HCT116 (cell line): ENCODE measurements at places on chromosomes 6 and 20. TPM values are rescaled to one million over a fixed set of nuclear protein-coding genes. Genes with fewer than 3 reads are reported as not detected.
A peak's percentile ranks its signal among the peaks of the same experiment; 100 is the strongest.

The WFDC12 gene
- not detected for total RNA-seq

DNA sequence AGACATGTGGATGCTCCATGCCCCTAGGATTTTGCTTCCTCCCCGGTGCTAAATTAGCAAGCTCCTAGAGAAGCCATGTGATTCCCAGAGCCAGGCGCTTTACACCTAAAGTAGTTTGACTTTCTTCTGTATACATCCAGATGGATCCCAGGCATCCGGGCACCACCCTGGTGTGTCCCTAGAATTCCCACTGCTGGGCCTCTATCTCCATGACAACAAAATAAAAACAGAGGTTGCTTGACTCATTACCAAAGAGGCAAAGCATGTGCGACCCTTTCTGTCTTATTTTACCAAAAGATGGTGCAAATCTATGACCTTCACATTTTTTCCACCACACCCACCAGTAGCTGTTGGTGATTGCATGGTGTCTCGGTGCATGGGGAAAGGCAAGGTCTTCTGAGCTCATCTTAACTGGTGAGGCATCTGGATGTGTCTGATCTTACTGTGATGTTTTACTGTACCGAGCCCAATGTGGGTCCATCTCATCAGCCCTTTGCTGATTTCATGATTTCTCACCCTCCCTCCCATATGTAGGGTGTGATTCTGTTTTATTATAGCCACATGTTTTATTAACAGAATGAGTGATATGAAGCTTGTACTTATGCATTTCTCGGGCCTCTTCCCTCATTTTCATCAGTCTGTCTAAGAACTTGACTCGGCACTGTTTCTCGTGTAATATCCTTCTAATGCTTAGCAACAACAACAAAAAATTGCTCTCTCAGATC is 27.4 kb upstream of the VAPB start:
- no peak overlapping the region for H3K27ac ChIP-seq
- H3K27me3 ChIP-seq, result no peaks in the 10 kb centered on the region
- H3K4me1 ChIP-seq, result no peaks in the 10 kb centered on the region; the same call in 1 of the 2 replicates

GRCh38 chr20:16011519-16011918 is 561.7 kb downstream of the KIF16B start:
- no peaks in the 10 kb centered on the region for H3K27me3 ChIP-seq
- H3K27ac ChIP-seq, result no peak overlapping the region
- no peak overlapping the region for H3K4me3 ChIP-seq
- no peak for DNase-seq
- H3K36me3 ChIP-seq, result no peaks in the 10 kb centered on the region

DNA sequence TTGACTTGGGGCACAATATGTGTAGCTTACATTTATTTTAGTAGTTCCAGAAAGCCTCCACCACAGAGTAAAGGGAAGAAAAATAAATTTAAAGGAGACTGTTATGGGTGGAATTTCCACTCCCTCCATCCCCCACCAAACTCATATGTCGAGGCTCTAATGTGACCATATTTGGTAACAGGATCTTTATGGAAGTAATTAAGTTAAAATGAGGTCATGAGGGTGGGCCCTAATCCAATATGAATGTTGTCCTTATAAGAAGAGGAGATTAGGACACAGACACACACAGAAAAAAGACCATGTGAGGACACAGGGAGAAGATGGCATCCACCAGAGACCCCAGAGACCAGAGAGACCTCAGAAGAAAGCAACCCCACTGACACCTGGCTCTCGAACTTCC is 189.7 kb downstream of the EDN1 start:
- DNase-seq, result no peak
- H3K4me3 ChIP-seq, result no peak overlapping the region
- H3K27me3 ChIP-seq, result no peaks in the 10 kb centered on the region
- no peak overlapping the region for H3K27ac ChIP-seq

- no peaks in the 10 kb centered on the region for H3K4me1 ChIP-seq
- H3K4me3 ChIP-seq, result no peak overlapping the region
- H3K36me3 ChIP-seq, result no peaks in the 10 kb centered on the region
- no peak overlapping the region for H3K27ac ChIP-seq
Observed at GRCh38 chr6:165616116-165616515, 46.9 kb downstream of the PDE10A start.

The TIAM2 gene
- total RNA-seq, result 9.4 TPM

- H3K27ac ChIP-seq, result no peak overlapping the region
- DNase-seq, result peak; percentile 52
- no peaks in the 10 kb centered on the region for H3K4me1 ChIP-seq
- no peaks in the 10 kb centered on the region for H3K27me3 ChIP-seq
- no peaks in the 10 kb centered on the region for H3K36me3 ChIP-seq
- H3K4me3 ChIP-seq, result no peak overlapping the region
Observed at GRCh38 chr6:99330159-99330558, 19.3 kb downstream of the FAXC start.

DNA sequence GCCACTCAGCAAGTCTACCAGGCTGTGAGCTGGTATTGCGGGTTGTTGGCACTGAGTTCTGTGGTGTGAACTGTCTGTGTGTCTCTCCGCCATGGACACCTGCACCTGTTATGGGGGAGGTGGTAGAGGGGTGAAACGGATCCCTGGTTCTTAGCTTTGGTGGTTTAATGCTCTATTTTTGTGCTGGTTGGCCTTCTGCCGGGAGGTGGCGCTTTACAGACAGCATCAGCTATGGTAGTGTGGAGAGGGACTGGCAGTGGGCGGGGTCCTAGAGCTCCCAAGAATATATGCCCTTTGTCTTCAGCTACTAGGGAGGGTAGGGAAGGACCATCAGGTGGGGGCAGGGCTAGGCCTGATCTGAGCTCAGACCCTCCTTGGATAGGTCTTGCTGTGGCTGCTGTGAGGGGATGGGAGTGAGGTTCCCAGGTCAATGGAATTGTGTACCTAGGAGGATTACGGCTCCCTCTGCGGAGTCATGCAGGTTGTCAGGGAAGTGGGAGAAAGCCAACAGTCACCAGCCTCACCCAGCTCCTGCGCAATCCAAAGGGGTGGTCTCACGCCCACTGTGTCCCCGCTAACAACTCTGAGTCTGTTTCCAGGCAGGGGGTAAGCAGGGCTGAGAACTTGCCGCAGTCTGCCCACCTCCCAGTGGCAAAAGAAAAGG is 154.3 kb downstream of the CCDC170 start:
- peaks cover 10% of the 10 kb centered on the region for H3K4me1 ChIP-seq
- no peak overlapping the region for H3K27ac ChIP-seq
- no peak overlapping the region for H3K4me3 ChIP-seq
- no peaks in the 10 kb centered on the region for H3K27me3 ChIP-seq

DNA sequence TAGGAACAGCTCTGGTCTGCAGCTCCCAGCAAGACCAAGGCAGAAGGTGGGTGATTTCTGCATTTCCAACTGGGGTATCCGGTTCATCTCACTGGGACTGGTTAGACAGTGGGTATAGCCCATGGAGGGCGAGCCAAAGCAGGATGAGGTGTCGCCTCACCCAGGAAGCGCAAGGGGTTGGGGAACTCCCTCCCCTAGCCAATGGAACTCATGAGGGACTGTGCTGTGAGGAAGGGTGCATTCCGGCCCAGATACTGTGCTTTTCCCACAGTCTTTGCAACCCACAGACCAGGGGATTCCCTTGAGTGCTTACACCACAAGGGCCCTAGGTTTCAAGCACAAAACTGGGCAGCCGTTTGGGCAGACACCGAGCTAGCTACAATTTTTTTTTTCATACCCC is 21.8 kb downstream of the HDDC2 start:
- peaks cover 3% of the 10 kb centered on the region; the same call in 1 of the 2 replicates for H3K36me3 ChIP-seq
- H3K27me3 ChIP-seq, result no peaks in the 10 kb centered on the region
- DNase-seq, result no peak
- H3K4me1 ChIP-seq, result no peaks in the 10 kb centered on the region
- no peak overlapping the region for H3K27ac ChIP-seq

The KIFC1 gene
- 84.7 TPM for total RNA-seq

DNA sequence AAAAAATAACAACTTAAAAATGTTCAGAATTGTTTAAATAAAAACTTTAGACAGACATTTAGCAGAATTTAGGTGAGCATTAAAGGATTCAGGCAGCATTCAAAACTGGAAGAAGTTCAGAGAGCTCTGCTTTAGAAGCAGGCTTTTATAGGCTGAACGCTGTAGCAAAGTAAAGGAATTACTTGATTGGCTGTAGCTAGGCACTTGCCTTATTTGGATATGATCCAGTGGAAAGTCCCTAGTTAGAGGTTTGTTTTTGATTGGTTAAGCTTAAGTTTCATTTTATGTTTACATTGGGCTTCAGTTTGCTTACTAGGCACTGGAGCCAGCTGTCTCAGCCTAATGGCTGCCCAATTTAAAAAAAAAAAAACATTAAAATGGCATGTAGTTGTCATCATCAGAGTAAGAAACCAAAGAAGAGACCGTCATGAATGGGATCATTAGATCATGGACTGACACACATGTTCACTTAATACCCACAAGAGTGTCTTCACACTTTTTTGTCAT is 65.1 kb downstream of the CBFA2T2 start:
- H3K27ac ChIP-seq, result no peak overlapping the region
- no peaks in the 10 kb centered on the region for H3K27me3 ChIP-seq
- no peaks in the 10 kb centered on the region for H3K36me3 ChIP-seq

DNA sequence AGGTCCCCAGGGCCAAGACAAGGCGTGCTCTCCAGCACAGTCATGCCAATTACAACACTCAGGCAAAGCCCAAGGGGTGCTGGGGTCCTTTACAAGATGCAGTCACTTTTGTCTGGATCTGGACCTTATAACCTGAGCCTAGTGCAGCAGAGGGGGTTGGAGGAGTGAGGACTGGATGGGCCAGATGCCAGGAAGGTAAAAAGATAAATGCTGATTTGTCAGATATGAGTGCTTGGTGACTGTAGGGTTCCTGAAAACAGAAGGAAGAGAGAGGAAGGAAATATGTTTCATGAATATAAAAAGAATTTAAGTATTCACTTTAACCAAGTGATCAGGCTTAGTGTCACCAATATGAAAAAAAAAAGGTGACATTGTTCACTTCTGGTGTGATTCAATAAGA is 43.4 kb upstream of the TFAP2A start:
- DNase-seq, result no peak
- no peaks in the 10 kb centered on the region for H3K36me3 ChIP-seq
- no peaks in the 10 kb centered on the region for H3K27me3 ChIP-seq
- H3K4me3 ChIP-seq, result no peak overlapping the region
- peaks cover 11% of the 10 kb centered on the region; the same call in 1 of the 2 replicates for H3K4me1 ChIP-seq

The ZNF165 gene
- total RNA-seq, result 11.2 TPM

GRCh38 chr6:124131259-124131658 is 327.6 kb downstream of the NKAIN2 start:
- DNase-seq, result no peak
- no peak overlapping the region for H3K27ac ChIP-seq
- H3K4me3 ChIP-seq, result no peak overlapping the region
- H3K36me3 ChIP-seq, result no peaks in the 10 kb centered on the region
- no peaks in the 10 kb centered on the region for H3K4me1 ChIP-seq
- H3K27me3 ChIP-seq, result no peaks in the 10 kb centered on the region

GRCh38 chr20:34282041-34282440 is 21.1 kb downstream of the AHCY start:
- DNase-seq, result no peak
- H3K4me1 ChIP-seq, result no peaks in the 10 kb centered on the region
- H3K27ac ChIP-seq, result no peak overlapping the region
- no peaks in the 10 kb centered on the region for H3K27me3 ChIP-seq

GRCh38 chr6:80733641-80734040 is 627.2 kb downstream of the BCKDHB start:
- DNase-seq, result no peak
- no peak overlapping the region for H3K27ac ChIP-seq
- no peak overlapping the region for H3K4me3 ChIP-seq

DNA sequence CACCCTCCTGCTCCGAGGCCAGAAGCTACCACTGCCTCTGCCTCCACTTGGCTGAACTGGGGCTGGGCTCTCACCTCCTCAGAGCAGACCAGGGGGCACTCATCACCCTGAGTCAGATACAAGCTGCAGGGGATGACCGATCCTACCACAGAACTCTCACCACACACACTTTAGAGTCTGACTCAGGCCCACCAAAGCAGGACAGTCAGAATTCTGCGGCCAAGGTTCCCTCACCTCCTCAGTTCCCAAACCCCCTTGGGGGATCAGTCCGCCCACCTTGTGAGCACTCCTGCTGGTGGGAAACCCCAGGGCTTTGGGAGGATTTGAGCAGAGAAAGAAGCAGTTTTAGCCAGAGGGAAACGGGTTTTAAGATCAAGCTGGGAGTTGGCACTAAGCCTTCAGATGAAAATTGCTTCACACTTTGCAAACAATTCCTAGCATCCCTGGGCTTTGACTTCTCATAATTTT is 587.8 kb upstream of the JAG1 start:
- peaks cover 22% of the 10 kb centered on the region for H3K4me1 ChIP-seq
- no peak overlapping the region for H3K27ac ChIP-seq
- no peaks in the 10 kb centered on the region for H3K36me3 ChIP-seq
- H3K27me3 ChIP-seq, result no peaks in the 10 kb centered on the region
- DNase-seq, result no peak

GRCh38 chr6:42383421-42384205 is 68.1 kb downstream of the TRERF1 start:
- no peaks in the 10 kb centered on the region for H3K4me1 ChIP-seq
- H3K27me3 ChIP-seq, result no peaks in the 10 kb centered on the region
- no peak overlapping the region for H3K27ac ChIP-seq
- DNase-seq, result no peak
- H3K36me3 ChIP-seq, result no peaks in the 10 kb centered on the region
- no peak overlapping the region for H3K4me3 ChIP-seq

The LCA5 gene
- total RNA-seq, result 2.0 TPM

DNA sequence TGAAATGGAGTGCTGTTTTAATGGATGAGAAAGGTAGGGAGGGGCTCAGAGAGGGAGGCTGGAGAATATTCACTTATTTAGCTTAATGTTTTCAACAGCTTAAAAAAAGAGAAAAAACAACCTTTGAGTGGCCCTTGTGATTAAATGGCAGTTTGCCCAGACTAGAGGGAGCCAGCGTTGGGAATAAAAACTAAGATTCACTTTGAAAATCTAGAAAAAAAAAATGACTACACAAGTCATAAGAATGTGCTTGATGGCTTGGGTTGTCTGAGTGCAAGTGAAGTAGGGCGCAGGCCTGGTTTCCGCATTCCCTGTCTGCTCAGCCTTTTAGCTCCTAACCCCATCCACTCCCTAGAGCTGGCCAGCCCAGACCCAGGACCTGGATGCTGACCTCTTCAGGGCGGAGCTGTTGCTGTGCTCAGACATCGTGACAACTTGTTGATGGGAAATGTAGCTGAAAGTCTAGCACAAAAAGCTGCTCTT is 28.9 kb downstream of the UTRN start:
- H3K4me3 ChIP-seq, result no peak overlapping the region
- no peak for DNase-seq
- peaks cover 6% of the 10 kb centered on the region; the same call in 1 of the 2 replicates for H3K4me1 ChIP-seq
- H3K27ac ChIP-seq, result no peak overlapping the region
- H3K36me3 ChIP-seq, result no peaks in the 10 kb centered on the region

DNA sequence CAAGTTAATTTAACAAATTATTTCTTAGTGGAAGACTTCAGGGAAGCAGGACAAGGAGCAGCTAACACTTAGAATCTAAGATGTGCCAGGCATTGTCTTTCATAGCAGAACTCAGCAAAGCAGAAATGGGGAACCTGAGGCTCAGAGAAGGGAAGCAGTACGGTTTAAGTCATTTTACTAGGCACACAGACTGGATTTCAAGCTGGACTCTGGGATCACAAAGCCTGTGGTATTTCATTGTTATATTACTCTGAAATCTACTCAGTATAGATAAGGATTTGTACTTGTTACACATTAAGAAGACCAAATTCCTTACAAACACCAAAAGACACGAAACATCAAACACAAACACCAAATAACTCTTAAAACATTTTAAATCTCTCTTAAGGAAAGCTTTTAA is 199.6 kb downstream of the ISM1 start:
- H3K27me3 ChIP-seq, result no peaks in the 10 kb centered on the region
- DNase-seq, result no peak
- no peaks in the 10 kb centered on the region for H3K4me1 ChIP-seq
- no peak overlapping the region for H3K4me3 ChIP-seq
- H3K36me3 ChIP-seq, result peaks cover 3% of the 10 kb centered on the region; the same call in 1 of the 2 replicates

The ZBTB24 gene
- total RNA-seq, result 11.3 TPM

GRCh38 chr6:42692137-42692911 is 30.1 kb downstream of the PRPH2 start:
- peak; percentile 64 for DNase-seq
- H3K36me3 ChIP-seq, result peaks cover 27% of the 10 kb centered on the region
- peak overlapping the region; percentile 8 for H3K4me3 ChIP-seq
- H3K27ac ChIP-seq, result peak overlapping the region; percentile 51; the same call in 1 of the 2 replicates
